ENCODE measurements at places on chromosomes 4 and X. TPM values are rescaled to one million over a fixed set of nuclear protein-coding genes. Genes with fewer than 3 reads are reported as not detected.

DNA sequence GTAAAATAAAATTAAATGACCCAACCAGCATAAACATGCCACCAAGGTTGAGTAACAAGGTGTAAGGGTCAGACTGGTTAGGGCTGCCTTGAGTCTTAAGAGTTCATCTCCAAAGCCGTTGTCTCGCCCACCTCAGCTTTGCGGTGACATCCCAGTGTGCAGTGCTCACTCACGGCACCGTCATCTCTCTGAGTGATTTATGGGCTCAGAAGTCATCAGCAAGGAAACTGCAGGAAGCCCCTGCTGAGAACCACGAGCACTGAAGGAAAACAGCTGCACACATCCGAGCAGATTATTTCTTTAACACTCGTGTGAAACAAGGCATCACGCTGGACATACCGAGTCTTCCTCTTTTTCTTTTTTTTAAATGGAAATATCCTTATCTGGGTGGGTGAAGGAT is 411.1 kb downstream of the TRIML1 start:
- DNase-seq: no peak

DNA sequence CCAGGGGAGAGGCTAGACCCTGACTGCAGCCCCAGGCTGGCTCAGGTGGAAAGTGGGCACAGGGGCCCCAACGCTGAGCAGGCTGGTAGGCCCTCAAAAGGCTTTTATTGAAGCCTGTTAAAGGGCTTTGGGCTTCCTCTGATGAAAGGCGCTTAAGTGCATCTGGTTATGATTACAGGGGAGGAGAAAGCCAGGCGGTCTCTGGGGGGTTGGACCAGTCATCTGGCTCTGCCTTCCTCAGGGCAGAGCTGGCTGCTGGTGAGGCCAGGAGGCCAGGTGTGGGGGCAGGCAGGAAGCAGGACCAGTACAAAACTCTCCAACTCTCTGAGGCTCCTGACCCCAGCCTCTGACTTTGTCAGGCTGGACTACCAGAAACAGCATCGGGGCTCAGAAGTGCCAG is 68.8 kb upstream of the BCOR start:
- DNase-seq: no peak

The PDHA1 gene
- total RNA-seq: 114 TPM

GRCh38 chrX:104343428-104344129 is 88.8 kb upstream of the ESX1 start:
- DNase-seq: peak; percentile 48

DNA sequence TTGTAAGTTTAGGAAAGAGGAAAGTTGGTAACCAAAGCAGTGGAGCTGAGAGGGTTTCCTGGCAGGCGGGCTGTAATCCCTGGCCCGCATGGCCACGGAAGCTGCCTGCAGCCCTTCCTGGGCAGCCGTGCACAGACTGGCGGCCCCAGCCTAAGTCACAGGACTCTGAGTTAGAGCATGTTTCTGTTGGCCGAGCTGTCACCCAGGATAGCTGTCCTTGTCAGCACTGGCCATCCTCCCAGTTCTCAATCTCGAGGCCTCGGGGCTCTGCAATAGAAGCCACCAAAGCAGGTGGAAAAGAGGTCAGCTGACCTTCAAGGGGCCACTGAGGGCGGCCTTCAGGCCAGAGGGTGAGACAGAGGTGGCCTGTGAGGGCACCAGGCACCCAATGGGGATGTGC is 20.5 kb downstream of the PNMA6E start:
- no peak for DNase-seq

The SLC2A9 gene
- 1.5 TPM for total RNA-seq

DNA sequence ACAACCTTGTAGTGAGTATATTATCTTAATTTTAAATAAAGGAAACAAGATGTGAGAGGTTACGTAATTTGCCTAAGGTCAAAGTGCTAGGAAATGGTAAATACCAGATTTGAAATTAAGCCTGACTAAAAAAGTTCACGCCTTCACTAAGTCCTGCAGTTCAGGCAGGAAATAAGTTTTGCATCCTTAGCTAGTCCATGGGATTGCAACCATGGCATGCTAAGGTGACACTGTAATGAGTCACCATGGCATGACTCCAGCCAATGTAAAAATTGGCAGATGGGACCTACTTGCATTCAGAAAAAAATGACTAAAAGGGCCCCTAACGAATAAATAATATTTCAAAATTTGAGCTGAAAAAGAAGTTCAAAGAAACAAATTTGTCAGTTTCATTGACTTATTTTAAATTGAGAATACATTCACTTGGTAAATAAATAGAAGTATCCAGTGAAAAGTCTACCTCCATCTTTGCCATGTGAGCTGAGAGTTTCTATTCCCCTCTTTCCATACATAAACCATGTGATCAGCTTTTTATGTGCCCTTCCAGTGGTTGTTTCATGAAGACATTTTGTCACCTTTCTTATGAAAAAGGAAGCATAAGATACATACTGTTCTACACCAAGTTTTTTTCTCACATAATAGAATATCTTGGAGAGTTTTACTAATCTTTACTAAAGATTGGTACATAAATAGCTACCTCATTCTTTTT is 72.4 kb downstream of the ANKRD50 start:
- no peak for DNase-seq

Data from activated CD4-positive, alpha-beta T cell treated with anti-CD3 and anti-CD28 coated beads, Interleukin-2, amount 10 ng/mL, durations not matched to agents 7 days and 5 days (primary cell).